ENCODE measurements at places on chromosomes 11 and 22.

- DNase-seq: peak; percentile 55
Observed at GRCh38 chr11:12206529-12206928, 96.1 kb downstream of the MICAL2 start.

- no peak for DNase-seq
Observed at GRCh38 chr11:34570584-34570983, 50.3 kb upstream of the EHF start.

DNA sequence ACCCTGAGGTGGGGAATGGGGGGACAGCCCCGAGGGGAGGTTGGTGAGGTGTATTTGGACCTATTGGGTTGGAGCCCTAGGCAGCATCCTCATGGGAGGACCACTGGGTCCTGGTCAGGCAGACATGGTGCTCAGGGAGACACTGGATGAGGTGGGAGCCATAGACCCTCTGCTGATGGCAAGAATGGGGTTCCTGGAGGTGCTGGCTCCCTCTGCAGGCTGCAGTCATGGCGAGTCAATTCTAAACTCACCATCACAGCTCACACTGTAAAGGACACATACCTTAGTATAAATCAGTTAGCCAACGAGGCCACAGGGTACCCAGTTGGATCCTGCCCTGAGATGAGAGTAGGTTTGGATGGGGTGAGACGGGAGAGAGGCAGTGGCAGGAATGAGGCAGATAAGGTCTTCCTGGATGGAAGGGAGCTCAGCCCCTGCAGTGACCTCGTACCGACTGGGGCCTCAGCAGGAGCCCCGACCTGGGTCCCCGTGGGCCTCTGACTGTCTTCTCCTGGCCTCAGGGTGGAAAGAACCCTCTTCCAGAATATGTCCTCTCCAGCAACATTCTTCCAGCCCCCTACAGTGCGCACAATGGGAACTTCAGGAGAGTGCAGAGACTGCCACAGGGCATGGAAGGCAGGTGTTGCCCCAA lies 1.7 kb upstream of the GAB4 start:
- DNase-seq: no peak

- no peak for DNase-seq
Observed at GRCh38 chr11:45815747-45816146, 10.8 kb downstream of the SLC35C1 start.

GRCh38 chr11:13091373-13091772 lies 82.3 kb downstream of the RASSF10 start:
- no peak for DNase-seq

GRCh38 chr11:115555336-115556090 lies 51.3 kb upstream of the CADM1 start:
- DNase-seq: no peak

GRCh38 chr11:125918140-125918840 lies 14.0 kb downstream of the DDX25 start:
- no peak for DNase-seq

- no peak for DNase-seq
Observed at GRCh38 chr11:12813371-12814225, 139.4 kb downstream of the TEAD1 start.
